ENCODE measurements at places on chromosomes 5 and 9. TPM values are rescaled to one million over a fixed set of nuclear protein-coding genes. Genes with fewer than 3 reads are reported as not detected.

GRCh38 chr9:27599102-27599869 is 26.0 kb upstream of the C9orf72 start:
- DNase-seq: no peak

DNA sequence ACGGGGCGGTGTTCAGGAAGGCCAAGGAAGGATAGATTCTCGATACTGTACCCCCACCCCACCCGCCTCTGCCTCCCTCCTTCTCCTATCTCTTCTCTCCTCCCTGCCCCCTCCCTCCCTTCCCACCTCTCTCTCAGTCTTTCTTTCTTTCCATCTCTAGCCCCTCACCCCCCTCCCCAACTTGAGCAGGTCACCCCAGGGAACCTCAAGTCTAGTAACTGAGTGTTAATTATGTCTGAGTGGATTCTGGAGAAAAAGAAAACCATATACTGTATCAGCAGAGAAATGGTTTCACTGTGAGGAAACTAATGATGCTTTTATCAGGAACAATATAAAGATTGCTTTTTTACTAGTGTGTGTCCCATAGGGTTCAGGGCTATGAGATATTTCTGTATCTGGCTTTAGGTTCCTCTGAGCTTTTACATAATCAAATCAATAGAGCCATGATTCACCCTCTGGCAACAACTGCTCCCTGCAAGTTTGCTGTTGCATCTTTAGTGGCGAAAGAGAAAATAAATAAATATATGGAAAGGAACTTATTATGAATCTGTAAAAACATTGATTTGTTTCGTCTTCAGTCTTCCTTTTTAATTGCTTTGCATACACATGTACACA is 639.7 kb downstream of the CCDC171 start:
- DNase-seq: peak; percentile 19

DNA sequence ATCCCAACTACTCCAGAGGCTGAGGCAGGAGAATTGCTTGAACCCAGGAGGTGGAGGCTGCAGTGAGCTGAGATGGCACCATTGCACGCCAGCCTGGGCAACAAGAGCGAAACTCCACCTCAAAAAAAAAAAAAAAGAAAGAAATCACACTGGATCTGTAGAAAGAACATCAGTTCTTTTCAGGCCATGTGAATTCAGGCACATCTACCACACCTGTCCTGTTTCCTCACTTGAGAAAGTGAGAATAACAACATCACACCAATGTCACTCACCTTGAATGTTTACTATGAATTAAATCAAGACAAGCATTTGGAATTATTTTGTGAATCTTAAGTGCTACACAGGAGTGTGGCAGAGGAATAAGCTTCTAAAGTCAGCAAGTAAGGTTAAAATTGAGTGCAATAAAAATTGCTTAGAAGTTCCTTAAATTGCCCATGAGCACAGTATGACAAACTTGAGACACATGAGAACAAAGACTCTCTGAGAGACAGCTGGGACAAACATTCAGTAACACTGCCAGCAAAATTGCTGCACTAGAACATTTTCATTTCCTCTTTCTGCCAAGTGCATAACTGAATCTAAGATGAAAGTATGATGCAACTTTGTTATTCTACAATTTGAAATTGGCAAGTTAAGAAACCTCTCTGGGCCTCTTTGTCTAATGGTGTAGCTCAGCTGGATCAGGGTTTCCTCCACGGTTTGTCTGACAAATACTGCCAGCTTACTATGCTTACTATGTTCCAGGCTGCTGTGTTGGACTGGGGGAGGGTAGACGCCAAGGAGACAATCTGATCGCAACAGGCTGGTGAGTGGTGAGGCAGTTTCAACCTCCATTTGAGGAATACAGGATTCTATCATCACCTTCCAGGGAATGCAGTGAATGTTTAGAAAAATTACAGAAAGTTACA is 1.9 kb upstream of the RIC1 start:
- DNase-seq: peak; percentile 61

GRCh38 chr9:86735772-86736458 is 211.4 kb downstream of the GAS1 start:
- DNase-seq: no peak

DNA sequence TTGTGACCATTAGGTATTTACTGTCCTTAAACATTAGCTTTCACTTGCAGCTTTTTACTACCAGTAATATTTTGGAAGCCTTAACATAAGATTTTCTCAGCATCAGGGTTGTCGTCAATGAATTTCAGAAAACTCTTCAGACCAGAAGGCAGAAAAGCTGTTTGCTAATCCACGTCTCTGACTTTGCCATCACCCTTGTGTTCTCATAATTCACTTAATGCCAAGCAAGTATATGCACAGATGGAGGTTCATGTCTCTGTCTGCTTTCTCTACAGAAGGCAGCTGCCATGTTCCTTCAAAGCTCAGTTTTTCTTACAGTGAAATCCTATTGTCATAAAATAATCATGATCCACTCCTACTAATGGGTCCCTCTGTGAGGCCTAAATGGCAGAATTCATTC is 37.7 kb upstream of the LRRC19 start:
- DNase-seq: no peak

DNA sequence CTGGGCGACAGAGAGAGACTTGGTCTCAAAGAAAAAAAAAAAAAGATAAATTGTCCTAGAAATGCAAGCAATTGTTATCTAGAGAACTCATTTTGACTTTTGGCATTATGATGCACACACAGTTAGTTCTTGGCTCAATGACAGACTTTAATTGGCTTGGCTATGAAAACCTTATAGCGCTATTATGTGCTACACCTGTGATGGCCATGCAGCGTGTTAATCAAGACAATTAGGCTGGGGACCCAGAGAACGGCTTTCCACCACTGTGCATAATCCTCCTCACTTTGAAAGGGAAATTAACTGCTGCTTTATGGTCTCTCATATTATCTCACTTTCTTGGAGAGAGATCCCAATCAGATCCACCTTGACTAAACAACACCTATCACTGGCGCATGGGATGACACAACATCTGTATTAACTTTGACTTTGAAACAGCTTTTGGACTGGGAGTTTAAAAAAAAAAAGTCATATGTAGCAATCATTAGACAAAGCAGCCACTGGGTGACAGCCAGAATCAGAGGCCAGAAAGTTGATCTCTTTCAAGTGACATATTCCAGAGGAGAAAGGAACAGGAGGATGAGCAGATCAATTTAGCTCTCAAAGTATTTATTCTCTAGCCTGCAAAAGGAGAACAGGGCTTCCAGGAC is 132.5 kb downstream of the PPP2R2B start:
- DNase-seq: no peak

DNA sequence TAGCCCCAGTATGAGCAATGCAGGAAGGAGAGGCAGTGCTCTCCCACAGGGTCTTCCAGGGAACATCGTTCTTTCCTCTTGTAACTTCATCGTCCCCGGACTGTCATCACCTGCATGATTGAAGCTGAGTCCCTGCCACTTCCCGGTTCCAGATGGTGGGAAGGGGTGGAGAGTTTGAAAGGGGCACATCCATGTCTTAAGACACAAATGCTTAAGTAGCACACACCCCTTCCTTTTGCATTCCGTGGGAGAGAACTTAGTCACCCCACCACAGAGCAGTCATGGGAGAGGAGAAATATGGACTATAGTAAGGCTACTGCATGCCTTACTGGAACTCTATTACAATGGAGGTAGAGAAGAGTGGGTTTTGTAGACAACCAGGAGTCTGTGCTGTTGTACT is 165.3 kb upstream of the GAS1 start:
- DNase-seq: no peak

- DNase-seq: no peak
Observed at GRCh38 chr9:89668216-89668865, 63.5 kb downstream of the GADD45G start.

TMEM250 gene
- 18.2 TPM for polyA plus RNA-seq

ADGRD2 gene
- polyA plus RNA-seq: 0.27 TPM

HMCN2 gene
- 8.6 TPM for polyA plus RNA-seq
